ENCODE measurements at places on chromosomes 11 and 22.

DNA sequence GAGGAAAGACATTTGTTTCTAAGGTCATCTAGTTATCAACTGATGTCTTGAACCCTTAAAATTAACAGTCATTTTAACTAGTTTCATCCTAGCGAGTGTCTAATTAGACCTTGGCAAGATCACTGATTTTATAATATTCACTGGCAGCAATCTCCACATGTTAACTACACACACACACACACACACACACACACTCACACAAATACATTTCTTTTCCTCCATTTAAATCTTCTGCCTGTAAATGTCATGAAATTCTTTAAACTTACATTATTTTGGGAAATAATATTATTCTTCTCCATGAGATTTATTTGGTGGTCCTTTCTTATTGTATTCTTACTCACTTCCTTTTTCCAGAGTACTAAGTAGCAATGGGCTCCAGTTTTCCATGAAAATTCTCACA is 2.9 kb upstream of the IFTAP start:
- DNase-seq, result no peak

GRCh38 chr11:29844701-29845379 is 172.0 kb downstream of the KCNA4 start:
- DNase-seq, result no peak

GRCh38 chr22:37169947-37170688 is 17.9 kb downstream of the C1QTNF6 start:
- DNase-seq, result no peak

DNA sequence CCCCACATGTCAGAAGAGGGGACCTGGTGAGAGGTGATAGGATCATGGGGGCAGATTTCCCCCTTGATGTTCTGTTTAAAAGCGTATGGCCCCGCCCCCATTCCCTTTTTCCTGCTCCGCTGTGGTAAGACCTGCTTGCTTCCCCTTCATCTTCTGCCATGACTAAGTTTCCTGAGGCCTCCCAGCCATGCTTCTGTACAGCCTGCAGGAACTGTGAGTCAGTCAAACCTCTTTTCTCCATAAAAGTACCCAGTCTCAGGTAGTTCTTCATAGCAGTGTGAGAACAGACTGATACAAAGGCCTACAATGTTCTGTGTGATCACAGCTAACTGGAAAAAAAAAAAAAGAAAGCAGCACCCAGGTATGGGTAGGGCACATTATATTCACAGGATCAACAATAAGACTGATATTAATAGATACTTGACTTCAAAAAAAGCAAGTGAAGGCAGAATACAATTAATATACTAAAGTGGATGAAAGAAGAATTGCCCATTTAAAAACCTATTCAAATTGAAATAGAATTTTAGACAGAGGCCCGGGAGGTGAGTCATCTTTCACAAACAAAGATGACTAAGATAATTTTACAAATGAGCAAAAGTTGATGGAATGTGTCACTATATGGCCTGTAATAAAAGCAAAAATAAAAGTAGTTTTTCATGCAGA is 1.7 kb upstream of the OR52K1 start:
- no peak for DNase-seq

GRCh38 chr11:23680488-23681230 is 816.2 kb upstream of the LUZP2 start:
- no peak for DNase-seq

DNA sequence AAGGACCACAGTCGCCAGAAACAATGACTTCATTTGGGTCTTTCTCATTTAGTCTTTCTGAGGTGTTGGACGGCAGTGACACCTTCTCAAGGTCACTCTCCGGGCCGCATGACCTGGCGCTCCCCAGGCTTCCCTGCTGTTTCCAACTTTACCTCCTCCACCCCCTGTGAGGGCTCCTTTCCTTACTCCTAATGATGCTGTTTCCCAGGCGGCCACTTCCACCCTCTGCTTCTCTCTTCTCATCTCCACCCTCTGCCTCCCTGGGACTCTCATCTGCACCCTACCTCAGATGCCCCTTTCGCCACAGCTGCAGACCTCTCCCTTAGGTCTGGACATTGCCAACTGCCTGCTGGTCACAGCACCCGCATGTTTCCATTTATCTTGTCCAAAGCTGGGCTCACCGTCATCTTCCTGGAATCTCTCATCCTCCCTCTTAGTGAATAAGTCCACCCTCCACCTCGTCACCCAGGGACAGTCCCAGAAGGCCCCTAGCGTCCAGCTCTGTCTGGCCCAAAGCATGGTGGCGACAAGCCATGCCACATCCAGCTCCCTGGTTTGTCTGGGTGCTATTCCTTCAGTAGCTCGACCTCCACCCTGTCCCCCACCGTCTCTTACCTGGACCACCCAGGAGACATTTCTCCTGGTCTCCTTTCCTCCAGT is 113.8 kb downstream of the BUD13 start:
- DNase-seq, result no peak

DNA sequence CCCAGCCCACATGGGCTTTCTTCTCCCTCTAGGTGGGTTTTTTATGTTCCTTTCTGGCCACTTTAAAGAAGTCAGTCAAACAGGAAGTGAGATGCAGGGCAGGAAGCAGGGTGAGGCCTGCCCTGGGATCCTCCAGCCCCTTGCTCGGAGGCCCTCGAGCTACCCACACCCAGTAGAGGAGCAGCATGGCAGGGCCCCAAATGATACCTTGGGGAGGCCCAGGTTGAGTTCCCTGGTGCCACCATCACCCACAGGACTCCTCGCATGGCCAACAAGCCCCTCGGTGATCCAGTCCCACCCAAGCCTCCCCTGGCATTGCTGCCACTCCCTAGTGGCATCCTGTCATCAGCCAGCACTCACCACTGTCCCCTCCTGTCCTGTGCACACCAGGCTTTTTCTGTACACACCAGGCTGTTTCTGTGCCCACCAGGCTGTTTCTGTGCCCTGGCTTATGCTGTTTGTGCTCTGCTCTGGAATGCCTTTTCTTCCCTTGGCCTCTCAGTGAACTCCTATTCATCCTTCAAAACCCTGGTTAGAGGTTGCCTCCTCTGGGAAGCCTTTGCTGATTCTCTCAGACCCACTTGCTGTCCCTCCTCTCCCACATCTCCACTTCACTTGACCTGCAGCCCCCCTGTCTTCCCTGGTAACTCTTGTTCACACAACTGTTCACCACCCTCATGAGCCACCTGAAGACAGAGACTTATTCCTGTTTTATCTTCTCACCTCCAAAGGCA is 3.1 kb upstream of the PTGDR2 start:
- no peak for DNase-seq

GRCh38 chr11:110085255-110085838 is 7.8 kb upstream of the ZC3H12C start:
- DNase-seq, result no peak

- DNase-seq, result no peak
Measured at GRCh38 chr11:102722821-102723220, 1.9 kb downstream of the MMP8 start.

DNA sequence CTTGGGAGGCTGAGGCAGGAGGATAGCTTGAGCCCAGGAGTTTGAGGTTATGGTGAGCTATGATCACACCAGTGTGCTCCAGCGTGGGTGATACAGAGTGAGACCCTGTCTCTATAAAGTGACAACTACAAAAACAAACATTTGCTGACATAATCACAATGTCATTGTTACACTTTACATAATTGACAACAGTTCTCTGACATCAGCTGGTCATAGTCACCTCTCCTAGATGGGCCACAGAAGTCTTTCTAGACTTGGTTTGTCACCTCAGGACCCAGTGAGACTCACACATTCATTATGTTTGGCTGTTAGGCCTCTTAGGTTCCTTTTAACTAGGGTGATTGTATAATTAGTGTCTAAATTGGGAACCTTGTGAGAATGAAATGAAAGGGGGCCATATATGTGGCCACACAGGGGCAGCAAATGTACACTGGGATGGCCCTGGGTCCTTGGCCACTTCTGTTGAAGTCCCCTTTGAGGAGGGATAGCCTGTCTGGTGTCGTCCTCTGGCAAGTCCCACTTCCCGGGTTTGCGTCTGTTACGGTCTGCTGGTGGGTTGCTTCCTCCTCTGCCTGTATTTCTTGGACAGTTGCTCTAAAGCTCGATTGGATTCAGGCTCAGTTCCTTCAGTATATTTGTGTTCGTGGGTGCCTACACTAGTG is 5.8 kb upstream of the PPIL2 start:
- no peak for DNase-seq

GRCh38 chr22:23061471-23062280 is 8.6 kb upstream of the GNAZ start:
- DNase-seq, result no peak

- no peak for DNase-seq
Measured at GRCh38 chr11:99881610-99882009, 805.5 kb upstream of the ARHGAP42 start.

GRCh38 chr11:117934526-117935307 is 5.5 kb upstream of the TMPRSS13 start:
- no peak for DNase-seq

DNA sequence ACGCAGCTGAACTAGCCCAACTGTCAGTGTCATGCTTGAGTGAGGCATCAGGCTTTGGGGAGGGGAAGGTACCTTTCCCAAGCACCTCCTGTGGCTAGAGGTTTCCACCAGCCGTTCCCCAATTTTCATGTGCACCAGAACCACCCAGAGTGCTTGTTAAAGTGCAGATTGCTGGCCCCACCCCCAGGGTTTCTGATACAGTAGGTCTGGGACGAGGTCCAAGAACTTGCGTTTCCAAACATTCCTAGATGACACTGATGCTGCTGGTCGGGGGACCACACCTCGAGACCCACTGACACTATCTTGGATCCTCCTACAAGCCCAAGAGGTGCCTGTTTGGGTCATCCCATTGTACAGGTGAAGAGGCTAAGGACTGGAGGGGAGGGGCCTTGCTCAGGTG is 59.8 kb downstream of the PDE2A start:
- DNase-seq, result no peak

DNA sequence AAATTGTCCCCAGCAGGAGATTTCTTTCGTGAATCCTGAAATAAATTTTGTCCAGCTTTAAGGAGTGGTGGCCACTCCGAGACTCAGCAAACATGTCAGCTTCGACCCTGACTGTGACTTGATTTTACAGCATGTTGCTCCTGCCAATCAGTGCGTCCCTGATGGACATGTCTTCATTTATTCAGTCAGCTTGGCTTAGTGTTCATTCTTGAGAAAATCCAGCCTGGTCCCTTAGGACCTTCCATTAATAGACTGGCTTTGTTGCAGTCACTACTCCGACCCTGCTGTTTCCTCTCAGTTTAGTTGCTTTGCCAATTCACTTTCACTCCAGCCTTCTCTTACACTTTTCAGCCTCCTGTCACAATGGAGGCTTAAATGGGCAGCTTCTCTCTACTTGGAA is 30.5 kb downstream of the TMPRSS5 start:
- DNase-seq, result no peak

- peak; percentile 58 for DNase-seq
Measured at GRCh38 chr11:3014057-3014938, 22.2 kb upstream of the NAP1L4 start.

- DNase-seq, result no peak
Measured at GRCh38 chr11:492427-493226, 14.4 kb downstream of the RNH1 start.

GRCh38 chr11:75851203-75851602 is 36.2 kb downstream of the UVRAG start:
- no peak for DNase-seq

DNA sequence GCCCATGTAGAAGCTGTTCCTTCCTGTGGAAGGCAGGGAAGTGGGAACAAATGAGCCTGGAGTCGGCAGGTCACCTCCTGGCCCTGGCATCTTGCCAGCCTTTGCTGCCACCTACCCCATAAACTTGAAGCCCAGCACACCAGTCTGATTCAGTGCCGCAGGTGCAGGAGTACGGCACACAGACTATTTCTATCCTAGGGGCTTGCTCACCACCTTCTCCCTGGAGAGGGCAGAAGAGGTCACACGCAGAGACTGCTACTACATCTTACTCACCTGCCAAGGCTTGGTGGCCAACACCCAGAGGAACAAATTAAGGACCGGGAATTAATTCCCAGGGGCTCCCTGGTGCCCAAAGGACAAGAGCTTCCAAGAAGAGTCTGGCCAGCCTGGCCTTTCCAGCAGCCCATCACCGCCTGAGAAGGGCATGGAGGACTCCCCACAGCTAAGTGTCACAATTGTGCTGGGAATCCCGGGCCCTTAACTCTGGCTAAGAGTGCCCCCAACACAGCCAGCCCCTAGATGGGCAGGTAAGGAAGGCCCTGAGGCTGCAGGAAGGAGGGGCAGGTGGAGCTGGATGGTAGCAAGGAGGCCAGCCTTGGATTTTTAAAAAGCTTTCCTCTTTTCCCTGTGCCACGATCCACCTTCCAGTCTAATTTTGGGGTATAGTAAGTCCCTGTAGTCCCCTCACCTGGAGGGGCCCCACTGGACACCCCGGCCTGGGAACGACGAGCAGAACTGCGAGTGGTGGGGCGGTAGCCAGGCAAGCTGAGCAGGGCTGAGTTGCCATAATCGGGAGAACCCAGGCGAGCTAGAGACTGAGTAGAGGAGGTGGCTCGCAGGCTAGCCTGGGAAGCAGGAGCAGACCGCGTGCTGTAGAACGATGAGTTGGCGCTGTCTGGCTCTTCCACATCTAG is 6.9 kb downstream of the IL18BP start:
- DNase-seq, result no peak

GRCh38 chr11:64040684-64041322 is 5.1 kb downstream of the FLRT1 start:
- no peak for DNase-seq

DNA sequence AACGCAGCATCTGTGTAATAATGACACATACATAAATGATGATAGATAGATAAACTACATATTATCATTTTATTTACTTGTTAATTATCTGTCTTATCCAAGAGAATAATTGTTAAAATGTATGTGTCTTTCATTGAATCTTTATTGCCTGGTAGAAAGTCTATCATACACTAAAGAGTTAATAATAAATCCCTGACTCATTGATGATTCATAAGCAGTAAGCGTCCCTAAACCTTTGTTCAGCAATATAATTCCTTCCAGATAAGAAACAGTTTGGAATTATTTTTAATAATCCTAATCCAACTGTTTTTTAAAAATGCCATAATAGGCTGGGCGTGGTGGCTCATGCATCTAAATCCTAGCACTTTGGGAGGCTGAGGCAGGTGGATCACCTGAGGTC is 655.6 kb upstream of the CNTN5 start:
- DNase-seq, result no peak

DNA sequence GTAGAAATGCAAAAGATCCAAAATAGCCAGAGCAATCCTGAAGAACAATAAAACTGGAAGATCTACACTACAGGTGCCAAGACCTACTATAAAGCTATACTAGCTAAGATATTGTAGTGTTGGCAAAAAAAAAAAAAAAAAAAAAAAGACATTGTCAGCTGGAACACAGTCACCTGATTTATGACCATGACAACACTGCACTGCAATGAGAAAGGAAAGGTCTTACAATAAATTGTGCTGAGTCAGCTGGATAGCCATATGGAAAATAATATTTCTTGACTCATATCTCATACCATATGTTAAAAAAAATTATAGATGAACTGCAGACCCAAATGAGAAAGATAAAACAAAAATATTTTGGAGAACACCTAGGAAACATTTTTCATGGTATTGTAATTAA is 3.1 kb upstream of the PANX3 start:
- no peak for DNase-seq

- no peak for DNase-seq
Measured at GRCh38 chr22:49660794-49661781, 166.6 kb downstream of the BRD1 start.

GRCh38 chr11:42319921-42320320 is 860.5 kb upstream of the LRRC4C start:
- no peak for DNase-seq
